Activated CD4-positive, alpha-beta T cell treated with anti-CD3 and anti-CD28 coated beads for 36 hours (primary cell): ENCODE measurements at places on chromosomes 2 and 18.

DNA sequence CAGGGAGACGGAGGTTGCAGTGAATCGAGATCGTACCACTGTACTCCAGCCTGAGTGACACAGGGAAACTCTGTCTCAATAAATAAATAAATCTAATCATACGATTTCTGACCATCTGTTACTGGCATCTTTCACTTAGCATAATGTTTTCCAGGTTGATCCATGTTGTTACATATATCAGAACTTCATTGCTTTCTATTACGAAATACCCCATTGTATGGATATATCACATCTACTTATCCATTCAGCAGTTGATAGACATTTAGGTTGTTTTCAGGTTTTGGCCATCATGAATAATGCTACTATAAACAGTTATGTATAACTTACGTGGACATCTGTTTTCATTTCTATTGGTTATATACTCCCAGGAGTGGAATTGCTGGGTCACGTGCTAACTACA, 303.9 kb downstream of the PAX3 start:
- DNase-seq, result no peak

- DNase-seq, result no peak
Measured at GRCh38 chr2:150392614-150393013, 94.9 kb downstream of the RND3 start.

DNA sequence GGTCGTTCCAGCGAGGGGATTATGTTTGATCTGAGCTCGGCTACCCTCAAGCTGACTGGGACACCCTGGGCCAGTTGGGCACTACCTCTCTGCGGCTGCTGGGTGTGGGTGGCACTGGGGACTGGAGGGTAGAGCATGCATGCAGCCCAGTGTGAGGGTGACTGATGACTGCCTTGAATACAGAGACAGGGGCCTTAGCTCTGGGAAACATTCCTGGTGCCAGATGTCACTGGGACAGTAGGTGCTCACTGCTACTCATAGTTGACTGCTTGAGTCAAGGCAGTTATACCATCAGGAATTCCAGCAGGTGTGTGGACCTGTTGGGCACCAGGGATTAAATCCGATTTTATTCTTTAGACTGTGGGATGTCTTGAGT, 33.6 kb upstream of the ATP6V1B1 start:
- no peak for DNase-seq

- DNase-seq, result no peak
Measured at GRCh38 chr2:27805180-27805579, 33.7 kb downstream of the MRPL33 start.

DNA sequence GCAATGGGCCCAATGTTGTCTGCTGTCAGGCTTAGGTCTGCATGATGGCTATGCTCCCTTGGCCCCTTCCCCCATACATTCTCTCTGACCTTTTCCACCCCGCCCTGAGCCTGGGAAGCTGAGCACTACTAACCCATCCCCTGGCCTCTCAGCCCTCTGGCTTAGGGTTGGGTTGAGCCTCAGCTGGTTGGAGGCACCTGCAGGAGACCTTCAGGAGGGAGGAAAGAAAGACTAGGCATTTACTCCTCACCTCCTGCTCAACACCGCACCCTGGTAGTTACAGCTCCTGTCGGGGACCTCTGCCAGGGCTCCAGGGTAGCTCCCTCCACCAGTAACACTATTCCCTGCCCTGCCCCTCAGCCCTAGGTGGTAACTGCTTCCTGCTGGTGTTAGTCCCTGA, 80.5 kb downstream of the GALNT14 start:
- DNase-seq, result no peak

GRCh38 chr2:210818473-210818872, 262.1 kb downstream of the CPS1 start:
- no peak for DNase-seq

DNA sequence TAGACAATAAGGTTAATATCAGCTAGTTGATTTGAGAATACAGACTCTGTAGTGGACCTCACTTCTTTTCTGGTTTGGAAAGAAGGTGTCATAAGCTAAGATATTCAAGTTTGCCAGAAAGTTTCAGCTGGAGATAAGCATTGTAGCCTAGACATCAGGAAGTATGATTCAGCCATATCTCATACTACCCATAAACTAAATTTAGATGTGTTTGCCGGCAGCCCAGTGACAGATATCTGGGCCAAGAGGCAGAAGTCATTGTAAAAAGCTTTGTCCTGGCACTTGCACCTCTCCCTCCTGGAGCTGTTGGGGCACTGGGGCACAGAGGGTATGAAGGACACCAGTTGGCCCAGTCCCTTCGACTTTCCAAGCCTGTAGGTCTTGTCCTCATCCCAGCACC, 128.0 kb downstream of the EPHA4 start:
- peak; percentile 17 for DNase-seq

GRCh38 chr2:65438137-65438899, 5.9 kb upstream of the SPRED2 start:
- no peak for DNase-seq

DNA sequence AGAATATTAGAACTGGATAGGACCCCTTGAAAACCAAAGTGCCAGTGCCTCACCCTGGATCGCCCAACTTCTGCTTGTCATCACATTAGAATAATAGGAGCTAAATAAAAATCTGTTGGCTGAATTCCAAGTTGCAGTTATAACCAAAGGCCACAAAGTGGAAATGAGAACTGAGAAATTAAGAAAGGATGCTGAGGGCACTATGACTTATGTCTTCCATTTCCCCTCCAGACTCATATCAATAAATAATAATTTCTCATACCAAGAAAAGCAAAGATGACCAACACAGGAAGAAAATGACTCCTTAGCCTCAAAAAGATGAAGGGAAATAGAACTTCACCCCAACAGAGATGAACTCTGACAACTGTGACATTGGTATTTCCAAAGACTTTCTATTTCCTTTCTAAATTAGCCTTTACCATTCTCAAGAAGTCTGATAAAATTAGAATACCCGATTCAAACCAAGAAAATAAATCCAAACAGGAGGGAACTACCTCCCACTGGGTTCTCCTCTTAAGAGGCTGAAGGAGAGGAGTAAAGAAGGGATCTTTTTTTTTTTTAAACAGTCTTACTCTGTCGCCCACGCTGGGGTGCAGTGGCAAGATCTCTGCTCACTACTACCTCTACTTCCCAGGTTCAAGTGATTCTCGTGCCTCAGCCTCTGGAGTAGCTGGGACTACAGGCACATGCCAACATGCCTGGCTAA, 46.5 kb upstream of the EPG5 start:
- peak; percentile 16 for DNase-seq

DNA sequence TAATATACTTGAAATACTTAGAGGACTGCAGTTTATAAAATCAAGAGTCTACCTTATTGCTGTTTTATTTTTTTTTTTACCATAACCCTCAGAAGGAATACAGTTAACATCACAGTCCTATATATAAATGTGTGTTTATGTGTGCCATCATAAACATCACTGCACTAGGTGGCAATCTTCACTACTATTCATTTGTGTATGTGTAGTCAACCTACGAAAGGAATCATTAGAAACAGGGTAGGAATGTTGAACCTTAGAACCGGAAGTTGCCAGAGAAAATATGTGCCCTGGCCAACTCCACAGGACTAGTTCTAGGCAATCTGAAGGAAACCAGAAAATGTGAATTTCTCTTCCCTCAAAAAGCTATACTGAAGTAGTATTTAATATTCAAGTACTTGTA, 3.4 kb downstream of the GEN1 start:
- DNase-seq, result no peak

- no peak for DNase-seq
Measured at GRCh38 chr2:58769864-58770234, 528.7 kb upstream of the FANCL start.

DNA sequence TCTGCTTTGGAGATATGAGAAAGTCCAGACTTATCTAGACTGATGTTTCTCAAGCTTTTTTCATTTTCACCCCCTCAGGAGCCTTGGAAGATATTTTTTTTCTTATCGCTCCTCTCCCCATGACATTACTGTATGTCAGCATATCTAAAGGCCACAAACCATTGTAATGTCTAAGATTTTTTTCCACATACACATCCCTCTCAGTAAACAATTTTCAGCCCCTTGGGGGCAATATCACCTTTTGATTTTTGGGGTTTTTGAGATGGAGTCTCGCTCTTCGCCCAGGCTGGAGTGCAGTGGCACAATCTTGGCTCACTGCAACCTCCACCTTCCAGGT, 60.3 kb upstream of the REL start:
- no peak for DNase-seq

DNA sequence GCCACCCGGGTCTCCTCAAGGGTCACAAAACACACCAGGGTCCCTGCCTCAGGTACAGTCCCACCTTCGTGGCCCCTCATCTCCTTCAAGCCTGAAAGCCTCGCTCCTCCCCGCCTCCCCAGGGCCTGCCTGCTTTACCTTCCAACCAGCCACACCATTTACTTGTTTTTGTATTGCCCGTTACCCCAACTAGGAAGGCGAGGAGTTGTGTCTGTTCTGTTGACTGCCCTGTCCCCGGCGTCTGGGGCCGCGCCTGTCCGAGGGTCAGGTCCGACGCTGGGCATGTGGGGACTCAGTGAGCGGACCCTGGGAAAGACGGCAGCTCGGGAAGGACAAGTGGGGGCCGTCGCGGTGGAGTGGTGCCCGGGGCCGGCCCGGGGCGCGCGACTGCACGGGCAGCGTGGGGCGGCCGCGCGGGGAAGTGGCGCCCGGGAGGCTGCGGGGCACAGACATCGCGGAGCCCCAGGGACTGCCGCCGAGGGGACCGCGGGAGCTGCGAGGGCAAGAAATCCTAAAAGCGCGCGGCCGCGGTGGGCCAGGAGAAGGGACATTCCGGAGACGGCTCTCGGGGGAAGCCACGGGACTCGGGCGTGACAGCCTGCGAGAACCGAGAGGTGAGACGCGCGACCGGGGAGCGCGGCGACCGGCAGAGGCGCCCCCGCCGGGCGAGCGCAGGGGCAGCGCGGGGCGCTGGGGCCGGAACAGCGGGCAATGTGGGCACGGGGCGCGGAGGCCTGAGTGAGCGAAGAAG, 797 bp upstream of the GRHL1 start:
- DNase-seq, result peak; percentile 66

DNA sequence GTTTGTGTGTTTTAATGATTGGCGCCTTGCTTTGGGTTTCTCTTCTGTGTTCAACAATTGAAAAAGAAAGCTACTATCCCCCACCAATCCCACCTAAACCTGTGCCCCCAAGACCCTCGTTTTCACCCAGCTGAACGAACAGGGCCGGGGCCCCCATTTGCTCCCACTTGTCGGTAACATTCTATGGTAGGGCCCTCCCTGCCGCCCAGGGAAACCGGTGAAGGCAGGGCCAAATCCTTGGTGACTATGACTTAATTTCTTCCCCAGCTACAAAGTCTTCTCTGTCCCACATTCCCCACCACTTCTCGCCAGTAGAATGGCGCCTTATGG, 598 bp upstream of the SNRNP200 start:
- DNase-seq, result peak; percentile 23

- no peak for DNase-seq
Measured at GRCh38 chr2:47551800-47552525, 149.0 kb downstream of the MSH2 start.

DNA sequence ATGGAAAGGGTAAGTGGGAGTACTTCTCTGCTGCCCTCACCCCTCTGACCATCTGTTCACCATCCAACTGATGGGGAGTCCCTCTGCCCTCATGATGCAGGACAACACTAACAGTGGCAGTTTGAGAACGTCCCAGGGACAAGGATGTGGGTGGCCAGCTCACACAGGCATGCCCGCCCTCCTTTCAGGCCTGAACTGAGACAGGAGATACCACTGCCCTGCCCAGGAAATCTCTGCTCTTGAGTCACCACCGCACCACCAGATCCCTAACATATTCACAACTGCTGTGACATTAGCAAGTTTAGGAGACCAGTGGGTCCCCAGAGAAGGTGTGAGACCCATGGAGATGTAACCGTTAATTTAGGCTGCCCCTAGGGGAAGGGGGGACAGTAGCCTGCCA, 66.2 kb downstream of the TRAPPC8 start:
- no peak for DNase-seq

DNA sequence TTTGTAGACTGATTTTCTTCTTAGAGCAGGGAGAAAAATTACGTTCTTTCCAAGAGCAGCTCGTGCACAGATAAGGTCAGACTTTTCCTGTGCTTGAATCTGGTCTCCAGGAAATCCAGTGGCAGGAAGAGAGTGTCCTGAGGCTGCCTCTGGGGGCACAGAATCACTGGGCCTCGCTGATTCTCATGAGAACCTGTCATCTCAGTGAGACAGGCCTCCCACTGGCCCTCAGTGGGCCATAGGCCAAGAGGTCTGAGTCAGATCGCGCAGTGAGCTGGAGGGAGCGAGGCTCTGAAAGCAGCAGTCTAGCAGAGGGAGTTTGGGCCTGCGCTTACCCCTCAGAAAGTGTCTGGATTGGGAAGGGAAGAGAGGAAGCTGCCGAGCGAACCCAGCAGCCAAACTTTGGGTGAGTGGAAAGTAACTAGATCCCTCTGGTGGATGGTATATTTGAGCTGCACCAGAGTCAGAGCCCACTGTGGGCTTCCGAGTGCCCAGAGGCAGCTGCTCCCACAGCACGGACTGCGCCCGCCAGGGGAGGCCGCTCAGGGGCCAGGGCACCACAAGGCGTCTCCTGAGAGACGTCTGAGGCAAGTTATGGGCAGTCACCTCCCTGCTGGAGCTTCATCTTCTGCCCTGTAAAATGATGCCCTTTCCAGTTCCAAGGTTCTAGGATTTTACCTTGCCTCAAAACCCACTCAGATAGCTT, 8.2 kb downstream of the GDF7 start:
- DNase-seq, result no peak

- DNase-seq, result no peak
Measured at GRCh38 chr2:38409156-38410102, 32.4 kb upstream of the ATL2 start.

DNA sequence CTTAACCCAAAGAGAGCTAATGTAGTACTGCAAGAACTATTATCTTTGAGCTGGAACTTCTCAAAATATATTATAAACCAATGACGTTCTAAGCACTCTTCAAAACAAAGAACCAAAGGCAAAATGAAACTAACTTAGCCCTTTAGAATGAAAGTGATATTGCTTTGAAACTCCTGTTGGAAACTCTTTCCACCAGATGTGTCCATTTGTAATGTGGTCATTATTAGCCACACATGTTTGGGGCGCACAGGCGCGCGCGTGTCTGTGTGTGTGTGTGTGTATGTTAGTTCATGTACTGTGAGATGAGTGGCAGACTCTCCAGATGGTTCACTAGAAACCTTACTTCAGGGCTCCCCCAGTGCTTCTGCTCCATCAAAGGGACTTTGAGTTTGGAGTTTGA, 323.4 kb downstream of the BCL11A start:
- DNase-seq, result no peak
